ENCODE measurements at places on chromosomes 5 and 9.

- DNase-seq = no peak
These were observed 16.0 kb upstream of the SMIM32 start for GRCh38 chr5:136208916-136209315.

DNA sequence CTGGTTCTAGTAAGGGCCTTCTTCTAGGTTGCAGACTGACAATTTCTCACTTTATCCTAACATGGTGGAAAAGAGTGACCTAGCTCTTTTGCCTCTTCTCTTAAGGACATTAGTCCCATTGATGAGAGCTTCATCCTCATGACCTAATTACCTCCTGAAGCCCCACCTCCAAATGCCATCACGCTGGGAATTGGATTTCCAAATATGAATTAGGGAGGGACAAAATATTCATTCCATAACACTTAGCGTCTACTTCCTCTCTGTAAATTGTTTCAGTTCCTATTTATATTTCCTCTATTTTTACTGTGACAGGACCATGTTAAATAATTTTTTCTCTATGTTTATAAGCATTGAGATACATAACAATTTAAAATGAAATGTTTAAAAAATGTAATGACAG is 408.8 kb downstream of the CDH10 start:
- DNase-seq = no peak

DNA sequence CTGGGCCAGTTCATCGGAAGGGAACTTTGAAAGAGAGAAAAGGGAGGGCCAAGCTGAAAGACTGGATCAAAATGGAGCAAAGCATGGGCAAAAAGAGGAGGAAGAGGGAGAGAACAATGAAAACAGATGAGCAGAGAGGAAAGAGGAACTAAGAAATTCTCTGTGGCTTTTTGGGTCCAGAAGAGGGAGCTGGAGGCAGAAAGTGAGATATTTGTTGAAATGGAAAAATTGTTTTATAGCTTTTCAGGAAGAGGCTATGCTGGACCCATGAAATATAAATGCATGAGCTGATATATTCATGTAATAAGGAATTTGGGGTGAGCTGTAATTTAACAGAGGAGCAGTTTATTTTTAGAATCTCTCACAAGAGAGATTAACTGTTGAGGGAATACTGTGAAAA is 457.3 kb downstream of the DMAC1 start:
- no peak for DNase-seq

DNA sequence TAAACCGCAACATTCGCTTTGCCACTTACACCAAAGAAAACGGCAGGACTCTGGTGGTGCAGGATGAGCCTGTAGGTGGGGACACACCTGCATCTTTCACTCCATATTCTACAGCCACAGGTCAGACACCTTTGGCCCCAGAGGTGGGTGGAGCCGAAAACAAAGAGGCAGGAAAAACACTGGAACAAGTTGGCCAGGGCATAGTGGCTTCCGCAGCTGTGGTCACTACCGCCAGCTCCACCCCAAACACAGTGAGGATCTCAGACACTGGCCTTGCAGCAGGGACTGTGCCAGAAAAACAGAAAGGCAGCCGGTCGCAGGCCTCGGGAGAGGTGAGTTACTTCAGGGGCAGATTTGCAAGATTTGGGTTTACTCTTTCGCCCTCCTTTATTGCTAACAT is 33.8 kb downstream of the KDM3B start:
- DNase-seq = no peak

DNA sequence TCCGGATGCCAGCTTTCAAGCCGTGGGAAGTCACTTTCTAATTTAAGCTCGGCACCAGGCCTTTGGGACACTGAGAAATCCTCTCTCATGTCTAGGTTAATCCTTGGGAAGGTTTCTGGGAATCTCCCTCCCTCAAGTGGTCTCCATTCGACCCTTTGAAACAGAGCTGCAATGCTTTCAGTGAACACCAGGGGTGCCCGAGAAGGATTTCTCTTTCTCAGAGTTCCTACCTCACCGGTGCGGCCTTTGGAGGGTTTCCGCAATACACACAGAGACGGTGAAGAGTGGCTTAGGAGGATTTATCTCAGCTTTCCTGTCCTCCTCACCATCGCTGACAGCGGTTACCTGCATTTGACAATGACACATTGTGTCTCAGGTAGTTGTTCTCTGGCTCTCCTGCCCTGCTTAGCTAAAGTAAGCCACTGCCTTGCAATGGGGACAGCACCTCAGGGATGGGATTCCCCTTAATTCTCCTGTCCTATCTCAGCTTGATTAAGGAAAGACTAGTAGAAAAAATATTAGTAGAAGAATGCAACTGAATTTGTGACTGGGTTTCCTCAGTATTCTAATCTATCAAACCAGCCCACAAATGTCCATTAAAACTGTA is 180.6 kb downstream of the GABRG2 start:
- DNase-seq = no peak

- DNase-seq = no peak
These were observed 314.9 kb downstream of the DRD1 start for GRCh38 chr5:175129121-175129520.

- DNase-seq = no peak
These were observed 693 bp upstream of the RGS3 start for GRCh38 chr9:113462781-113463286.

DNA sequence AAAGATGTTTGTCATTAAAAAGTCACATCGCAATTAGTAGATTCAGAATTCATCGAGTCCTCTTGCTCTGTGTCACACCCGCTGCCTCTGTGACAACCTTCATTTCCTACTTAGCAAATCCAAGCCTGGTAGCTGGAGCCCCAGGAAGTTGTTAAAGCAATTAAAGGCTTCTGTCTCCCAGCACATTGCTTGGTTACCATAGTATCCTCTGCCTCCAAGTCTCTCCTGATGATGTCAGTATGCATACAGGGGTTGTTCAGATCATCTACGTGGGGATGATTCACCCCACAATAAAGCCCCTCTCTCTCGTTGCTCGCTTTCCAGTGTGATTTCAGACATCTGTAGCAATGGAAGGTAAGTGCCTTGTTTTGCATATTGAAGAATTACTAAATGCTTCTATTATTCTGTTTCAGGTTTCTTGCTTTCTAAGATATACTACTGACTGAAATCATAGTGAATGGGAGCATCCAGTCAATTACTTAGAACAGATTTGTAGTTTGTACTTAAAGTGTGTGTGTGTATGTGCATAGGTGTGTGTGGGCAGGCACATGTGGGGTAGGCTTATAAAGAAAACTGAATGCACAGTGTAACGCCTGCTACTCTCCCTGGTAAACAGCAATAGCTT is 52.9 kb downstream of the PAM start:
- DNase-seq = no peak
